ENCODE measurements at places on chromosomes 4 and X. TPM values are rescaled to one million over a fixed set of nuclear protein-coding genes. Genes with fewer than 3 reads are reported as not detected.

Gene PDE5A
- total RNA-seq = 146 TPM

Gene SPANXD
- total RNA-seq = not detected

Gene USP27X
- 2.4 TPM for total RNA-seq

Gene SULT1B1
- 3.0 TPM for total RNA-seq

Gene SSX3
- not detected for total RNA-seq

Gene ACE2
- 0.12 TPM for total RNA-seq

Gene SLC9B1
- 4.9 TPM for total RNA-seq

Gene CENPC
- total RNA-seq = 14.4 TPM

Gene WAS
- 0.12 TPM for total RNA-seq

Gene SPANXC
- not detected for total RNA-seq
